A549 treated with Hydrocortisone at 1 μM for 4 hours (cell line): ENCODE measurements at places on chromosomes 3 and 15. TPM values are rescaled to one million over a fixed set of nuclear protein-coding genes. Genes with fewer than 3 reads are reported as not detected.

CMTM8 gene
- total RNA-seq, result 9.8 to 13.3 TPM (median 12.0 TPM) in 5 replicates

DAZL gene
- not detected in 5 replicates for total RNA-seq

C2CD4A gene
- total RNA-seq, result 0.06 to 0.32 TPM (median 0.12 TPM) in 5 replicates

SPSB4 gene
- total RNA-seq, result 0.14 to 0.23 TPM (median 0.18 TPM) in 5 replicates
